ENCODE measurements at places on chromosomes 3 and 15.

DNA sequence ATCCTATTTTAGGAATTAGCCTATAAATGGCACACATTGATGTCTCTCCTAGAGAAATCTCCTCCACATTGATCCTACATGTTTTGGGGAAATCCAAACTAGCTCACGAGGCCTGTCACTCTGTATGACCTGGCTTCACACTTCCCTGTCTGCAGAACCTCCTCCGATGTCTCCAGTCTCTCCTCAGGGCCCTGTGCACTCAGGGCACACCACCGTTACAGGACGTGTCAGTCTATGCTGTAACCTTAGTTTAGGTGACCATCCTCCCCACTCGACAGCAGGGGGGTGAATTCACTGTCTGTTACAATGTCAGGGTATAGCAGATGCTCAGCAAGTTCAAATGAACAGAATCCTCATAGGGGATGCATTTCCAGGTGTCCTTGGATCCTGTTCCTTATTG, 249.1 kb downstream of the OCA2 start:
- DNase-seq: no peak

GRCh38 chr3:190059242-190059590, 61.5 kb downstream of the P3H2 start:
- DNase-seq: no peak

DNA sequence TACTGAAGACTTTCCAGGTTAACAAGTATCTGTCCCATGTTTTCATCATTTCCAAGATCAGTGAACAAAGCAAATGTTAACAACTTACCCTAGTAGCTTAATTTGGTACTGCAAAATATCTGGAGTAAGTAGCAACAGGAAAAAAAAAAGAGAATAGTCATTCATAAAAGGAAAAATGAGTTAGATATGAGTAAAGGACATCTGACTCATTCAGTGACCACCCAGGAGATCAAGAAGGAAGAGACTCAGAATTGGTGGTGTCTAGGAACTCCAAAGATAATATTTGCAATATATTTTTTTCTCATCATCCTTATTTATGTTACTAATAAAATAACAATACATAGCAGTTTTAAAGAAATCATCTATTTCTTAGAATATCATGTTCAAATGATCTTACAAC, 253.8 kb upstream of the COL8A1 start:
- no peak for DNase-seq

DNA sequence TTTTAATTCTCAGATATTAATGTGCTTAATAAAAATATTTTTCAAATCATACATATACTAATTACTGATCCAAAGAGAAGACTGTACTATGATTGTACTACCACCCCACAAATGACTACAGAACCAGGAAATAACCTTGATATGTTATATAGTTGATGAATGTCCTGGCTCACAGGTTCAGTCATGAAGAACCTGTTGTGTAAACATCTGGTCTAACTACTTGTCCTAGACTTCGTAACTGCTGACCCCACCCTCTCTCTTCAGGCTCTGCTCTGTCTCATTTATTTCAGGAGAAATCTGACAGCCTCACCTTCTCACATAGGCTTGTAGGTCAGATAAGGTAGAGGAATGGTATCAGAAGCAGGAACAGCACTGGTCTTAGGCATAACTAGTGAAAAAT, 14.7 kb upstream of the CSTA start:
- no peak for DNase-seq

GRCh38 chr3:42535981-42536784, 33.7 kb downstream of the VIPR1 start:
- DNase-seq: peak; percentile 62

DNA sequence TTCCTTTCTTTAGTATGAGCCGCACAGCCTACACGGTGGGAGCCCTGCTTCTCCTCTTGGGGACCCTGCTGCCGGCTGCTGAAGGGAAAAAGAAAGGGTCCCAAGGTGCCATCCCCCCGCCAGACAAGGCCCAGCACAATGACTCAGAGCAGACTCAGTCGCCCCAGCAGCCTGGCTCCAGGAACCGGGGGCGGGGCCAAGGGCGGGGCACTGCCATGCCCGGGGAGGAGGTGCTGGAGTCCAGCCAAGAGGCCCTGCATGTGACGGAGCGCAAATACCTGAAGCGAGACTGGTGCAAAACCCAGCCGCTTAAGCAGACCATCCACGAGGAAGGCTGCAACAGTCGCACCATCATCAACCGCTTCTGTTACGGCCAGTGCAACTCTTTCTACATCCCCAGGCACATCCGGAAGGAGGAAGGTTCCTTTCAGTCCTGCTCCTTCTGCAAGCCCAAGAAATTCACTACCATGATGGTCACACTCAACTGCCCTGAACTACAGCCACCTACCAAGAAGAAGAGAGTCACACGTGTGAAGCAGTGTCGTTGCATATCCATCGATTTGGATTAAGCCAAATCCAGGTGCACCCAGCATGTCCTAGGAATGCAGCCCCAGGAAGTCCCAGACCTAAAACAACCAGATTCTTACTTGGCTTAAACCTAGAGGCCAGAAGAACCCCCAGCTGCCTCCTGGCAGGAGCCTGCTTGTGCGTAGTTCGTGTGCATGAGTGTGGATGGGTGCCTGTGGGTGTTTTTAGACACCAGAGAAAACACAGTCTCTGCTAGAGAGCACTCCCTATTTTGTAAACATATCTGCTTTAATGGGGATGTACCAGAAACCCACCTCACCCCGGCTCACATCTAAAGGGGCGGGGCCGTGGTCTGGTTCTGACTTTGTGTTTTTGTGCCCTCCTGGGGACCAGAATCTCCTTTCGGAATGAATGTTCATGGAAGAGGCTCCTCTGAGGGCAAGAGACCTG, 13.2 kb downstream of the GREM1 start:
- DNase-seq: no peak

GRCh38 chr3:40398346-40398745, 11.4 kb downstream of the ENTPD3 start:
- no peak for DNase-seq

- DNase-seq: peak; percentile 2
Measured at GRCh38 chr3:10933470-10933804, 59.1 kb upstream of the SLC6A1 start.

DNA sequence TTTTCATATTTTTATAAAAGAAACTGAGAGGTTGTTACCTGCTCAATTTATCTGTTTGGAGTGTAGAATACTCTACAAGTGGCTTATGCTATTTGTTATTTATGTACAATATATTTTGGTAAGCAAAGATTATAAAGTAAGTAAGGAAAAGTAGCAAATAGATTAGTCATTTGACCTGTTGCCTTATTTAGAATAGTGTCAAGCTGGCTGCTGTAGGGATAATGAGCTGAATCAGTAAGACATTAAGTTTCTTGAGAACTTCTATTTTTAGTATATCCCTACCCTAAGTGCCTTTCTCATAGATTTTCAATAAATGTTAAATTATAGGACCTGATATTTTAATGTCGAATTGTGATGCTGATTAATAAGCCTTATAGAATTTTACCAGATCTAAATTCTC, 37.2 kb downstream of the ECT2 start:
- no peak for DNase-seq

DNA sequence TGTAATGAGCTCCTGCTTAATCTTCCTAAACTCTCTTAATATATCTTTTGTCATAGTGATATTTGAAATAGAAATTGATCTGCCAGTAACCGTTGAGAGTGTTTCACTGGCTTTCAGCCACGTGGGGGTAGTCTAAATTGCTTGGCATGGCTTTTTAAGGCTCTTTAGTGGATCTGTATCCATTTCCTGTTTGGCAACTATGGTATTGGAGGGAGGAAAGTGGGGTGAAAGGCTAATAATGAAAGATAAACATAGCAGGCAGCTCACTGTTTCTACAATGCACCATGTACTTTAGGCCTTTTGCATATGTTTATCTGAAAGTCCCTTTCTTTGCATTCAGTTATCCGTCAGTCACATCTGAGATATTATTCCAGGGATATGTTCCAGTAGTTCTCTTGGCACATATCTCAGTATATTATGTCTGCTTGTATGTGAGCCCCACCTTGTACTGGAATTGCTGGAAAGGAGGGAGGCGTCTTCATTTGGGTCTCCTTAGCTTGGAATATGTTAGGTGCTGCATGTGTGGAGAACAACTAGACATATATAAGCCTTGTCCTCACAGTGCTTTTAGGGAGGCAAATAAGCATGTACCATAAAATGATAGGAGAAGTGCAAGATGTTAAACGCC, 10.8 kb downstream of the TOPAZ1 start:
- DNase-seq: no peak

GRCh38 chr15:56533731-56534403, 68.9 kb upstream of the MNS1 start:
- no peak for DNase-seq

- DNase-seq: no peak
Measured at GRCh38 chr15:76064375-76064774, 4.6 kb downstream of the TMEM266 start.

GRCh38 chr3:47522082-47522987, 8.8 kb upstream of the ELP6 start:
- peak; percentile 86 for DNase-seq

GRCh38 chr3:130946882-130947281, 53.0 kb downstream of the ATP2C1 start:
- no peak for DNase-seq

GRCh38 chr3:20147361-20147760, 38.6 kb downstream of the SGO1 start:
- DNase-seq: no peak

Measured in Caco-2 (cell line).